H1 (cell line): ENCODE measurements at places on chromosomes 5 and 9. TPM values are rescaled to one million over a fixed set of nuclear protein-coding genes. Genes with fewer than 3 reads are reported as not detected.

Gene F2RL2
- total RNA-seq = 0.07 and 0.10 TPM in 2 replicates

GRCh38 chr9:132935026-132935425, 9.4 kb downstream of the TSC1 start:
- no peak overlapping the region for H3K27ac ChIP-seq
- no peaks in the 10 kb centered on the region for H3K4me1 ChIP-seq
- H3K36me3 ChIP-seq = peaks cover 7% of the 10 kb centered on the region
- H3K4me3 ChIP-seq = no peak overlapping the region

DNA sequence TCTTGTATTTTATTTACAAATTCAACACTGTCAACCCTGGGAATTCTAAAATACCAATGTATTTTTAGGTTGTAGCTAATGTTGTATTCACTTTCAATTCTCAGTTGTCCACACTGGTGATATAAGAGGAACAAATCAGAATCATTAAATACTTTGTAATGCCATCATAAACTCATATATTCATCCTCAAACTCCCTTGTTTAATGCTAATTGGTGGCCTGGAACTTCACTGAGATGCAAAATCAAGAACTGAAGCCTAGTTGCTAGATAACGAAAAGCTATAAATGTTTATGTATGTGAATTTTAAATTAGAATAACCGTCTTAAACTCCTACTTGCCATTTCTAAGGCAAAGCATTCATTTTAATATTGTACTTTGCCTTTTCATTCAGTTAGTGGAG, 274.7 kb downstream of the RAB3C start:
- no peak overlapping the region for H3K27ac ChIP-seq
- H3K36me3 ChIP-seq = no peaks in the 10 kb centered on the region
- H3K27me3 ChIP-seq = no peaks in the 10 kb centered on the region
- H3K4me3 ChIP-seq = no peak overlapping the region
- DNase-seq = no peak
- H3K4me1 ChIP-seq = no peaks in the 10 kb centered on the region

DNA sequence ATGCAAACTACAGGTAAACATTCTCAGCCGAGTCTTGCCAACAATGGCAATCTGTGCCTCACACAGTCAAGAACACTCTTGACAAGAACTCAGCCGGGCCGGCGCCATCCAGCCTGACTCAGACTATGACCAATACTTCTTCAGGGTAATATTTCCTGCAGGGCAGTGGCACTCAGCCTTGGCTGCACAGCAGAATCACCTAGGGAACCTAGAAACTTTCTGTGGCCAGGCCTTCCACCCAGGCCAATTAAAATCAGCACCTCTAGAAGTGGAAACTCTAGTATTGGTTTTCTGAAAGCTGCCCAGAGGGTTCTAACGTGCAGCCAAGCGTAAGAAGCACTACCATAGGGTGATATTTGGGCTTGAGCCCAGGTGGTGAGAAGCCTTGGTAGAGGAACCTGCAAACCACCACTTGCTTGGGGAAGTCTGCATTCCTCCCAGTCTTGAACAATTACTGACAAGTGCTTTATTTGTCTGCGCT, 120.6 kb downstream of the TTLL11 start:
- no peak overlapping the region for H3K27ac ChIP-seq
- no peaks in the 10 kb centered on the region for H3K27me3 ChIP-seq
- H3K4me3 ChIP-seq = no peak overlapping the region
- DNase-seq = no peak
- H3K4me1 ChIP-seq = no peaks in the 10 kb centered on the region
